MG63 (cell line): ENCODE measurements at places on chromosomes 7 and 10.

DNA sequence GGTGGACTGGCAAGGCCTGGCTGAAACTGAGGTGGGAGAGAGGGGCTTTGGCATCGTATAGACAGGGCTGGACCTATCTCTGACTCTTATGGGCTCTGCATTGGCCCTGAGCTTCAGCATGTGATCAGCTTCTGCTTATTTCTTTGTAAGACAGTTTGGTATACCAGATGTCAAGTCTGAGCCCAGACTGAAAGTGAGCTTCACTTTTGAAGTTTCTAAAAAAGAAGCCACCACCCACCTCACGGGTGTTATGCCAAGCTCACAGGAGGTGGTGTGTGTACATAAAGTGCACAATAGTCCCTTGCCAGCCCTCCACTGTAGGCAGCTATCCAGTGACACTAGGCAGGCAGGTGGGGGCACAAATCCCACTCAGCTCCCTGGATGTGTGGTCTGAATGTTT, 68.7 kb upstream of the SEPHS1 start:
- no peak for DNase-seq

DNA sequence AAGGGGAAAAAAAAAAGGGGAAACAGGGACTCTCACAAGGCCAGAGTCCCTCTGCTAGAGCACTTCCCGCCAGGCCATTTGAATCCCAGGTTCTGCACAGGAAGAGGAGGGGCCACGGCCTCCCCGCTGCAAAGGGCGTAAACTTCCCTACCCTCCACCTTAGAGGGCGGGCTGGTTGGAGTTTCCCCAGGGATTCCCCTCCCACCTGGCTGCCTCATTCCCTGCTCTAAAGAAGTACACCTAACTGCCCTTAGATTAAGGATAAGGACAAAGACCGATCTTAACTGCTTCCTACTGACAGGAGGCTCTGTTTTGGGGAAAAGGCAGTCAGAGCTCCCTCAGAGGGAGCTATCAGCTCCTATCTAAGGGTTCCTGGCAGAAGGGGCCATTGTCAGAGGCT, 102.0 kb upstream of the ARMC3 start:
- DNase-seq = no peak

- no peak for DNase-seq
These were observed 40.9 kb upstream of the MET start for GRCh38 chr7:116630932-116631671.

DNA sequence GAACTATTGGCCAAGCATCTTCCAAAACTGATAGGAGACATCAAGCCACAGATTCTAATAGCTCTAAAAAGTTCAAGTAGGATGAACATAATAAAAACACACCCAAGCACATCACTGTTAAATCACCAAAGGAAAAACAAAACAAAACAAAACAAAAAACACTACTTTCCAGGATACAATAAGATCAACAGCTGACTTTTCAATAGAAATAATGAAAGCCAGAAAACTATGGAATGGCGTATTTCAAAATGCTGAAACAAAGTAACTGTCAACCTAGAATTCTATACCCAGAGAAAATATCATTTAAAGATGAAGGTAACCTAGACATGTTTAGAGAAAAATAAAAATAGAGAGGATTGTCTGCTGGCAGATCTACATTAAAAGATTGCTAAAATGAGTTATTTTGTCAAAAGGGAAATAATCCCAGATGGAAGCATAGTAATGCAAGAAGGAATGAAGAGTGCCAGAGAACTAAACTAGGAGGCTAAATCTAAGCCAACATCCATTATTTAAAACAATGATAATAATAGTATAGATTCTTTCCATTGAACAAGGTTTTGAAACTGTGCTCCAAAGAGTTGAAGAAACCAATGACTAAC, 13.9 kb downstream of the TUBAL3 start:
- DNase-seq = no peak

- DNase-seq = peak; percentile 6
These were observed 44.1 kb upstream of the PARD3 start for GRCh38 chr10:34859170-34859569.

DNA sequence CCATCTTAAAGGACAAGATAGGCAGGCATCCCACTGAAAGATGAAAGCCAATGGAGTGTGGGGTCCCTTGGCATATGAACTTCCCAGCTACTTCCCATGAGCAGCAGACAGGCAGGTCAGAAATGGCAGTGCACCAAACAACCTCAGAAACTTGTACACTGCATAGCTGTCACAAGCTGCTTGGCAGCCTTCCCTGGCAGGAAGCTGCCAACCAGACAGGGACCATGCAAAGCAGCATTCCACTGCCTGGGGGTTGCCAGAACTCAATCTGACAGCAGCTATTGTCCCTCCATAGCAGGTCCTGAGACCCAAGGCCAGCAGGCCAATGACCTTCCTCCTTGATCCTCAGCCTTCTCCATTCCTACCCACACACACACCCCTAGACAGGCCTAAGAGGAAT, 139.5 kb downstream of the PLCE1 start:
- DNase-seq = peak; percentile 56

DNA sequence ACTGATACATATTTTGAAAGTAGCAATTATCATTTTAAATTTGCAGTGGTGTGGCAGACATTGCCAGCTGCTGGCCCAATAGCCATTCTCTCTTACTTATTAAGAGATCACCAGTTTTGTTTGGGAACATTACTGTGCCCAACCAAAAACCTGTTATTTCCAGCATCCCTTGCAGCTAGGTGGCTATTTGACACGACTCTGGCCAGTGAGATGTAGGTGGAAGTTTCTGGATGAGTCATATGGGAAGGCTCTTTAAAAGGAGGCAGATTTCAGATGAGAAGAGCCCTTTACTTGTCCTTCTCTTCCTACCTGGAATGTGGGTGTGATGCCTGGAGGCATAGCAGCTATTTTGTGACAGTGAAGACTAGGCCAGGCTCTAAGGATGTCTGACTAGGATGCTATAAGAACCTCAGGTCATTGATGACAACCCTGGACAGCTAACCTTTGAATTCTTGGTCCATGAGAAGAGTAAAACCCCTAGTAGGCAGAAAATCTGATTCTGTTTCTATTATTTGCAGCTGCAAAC, 77.9 kb downstream of the CARD11 start:
- DNase-seq = no peak

GRCh38 chr7:4631380-4632179, 50.5 kb upstream of the FOXK1 start:
- peak; percentile 86 for DNase-seq

DNA sequence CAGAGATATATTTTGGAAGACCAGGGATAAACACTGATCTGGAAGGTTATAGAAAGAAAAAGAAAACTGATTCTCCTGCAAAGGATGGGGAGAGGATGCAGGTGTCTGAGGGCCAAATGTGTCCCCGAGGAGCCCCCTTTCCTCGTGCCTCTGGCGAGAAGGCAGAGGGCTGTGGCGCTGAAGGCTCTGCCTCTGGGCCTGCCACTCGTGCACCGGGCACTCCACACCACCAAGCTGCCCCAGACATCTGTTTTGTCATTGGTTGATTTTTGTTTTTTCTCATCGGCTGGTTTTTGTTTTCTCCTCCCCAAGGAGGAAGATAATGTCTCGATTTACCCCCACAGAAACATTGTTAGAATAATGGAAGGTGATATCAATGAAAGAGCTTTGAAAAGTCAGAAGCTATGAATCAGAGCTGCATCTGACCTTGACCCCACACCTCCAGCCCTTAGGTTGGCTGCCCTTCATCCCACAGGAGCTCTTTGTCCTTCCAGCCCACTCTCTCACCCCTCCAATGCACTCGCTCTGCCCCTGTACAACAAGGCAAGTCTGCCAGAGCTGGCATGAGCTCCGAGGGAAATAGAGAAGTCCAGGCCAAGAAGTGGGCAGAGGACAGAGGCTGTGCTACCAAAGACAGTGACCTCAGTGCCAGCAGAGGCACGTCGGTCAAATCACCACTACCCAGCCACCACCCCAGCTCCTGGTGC, 124.8 kb downstream of the TCERG1L start:
- DNase-seq = no peak

DNA sequence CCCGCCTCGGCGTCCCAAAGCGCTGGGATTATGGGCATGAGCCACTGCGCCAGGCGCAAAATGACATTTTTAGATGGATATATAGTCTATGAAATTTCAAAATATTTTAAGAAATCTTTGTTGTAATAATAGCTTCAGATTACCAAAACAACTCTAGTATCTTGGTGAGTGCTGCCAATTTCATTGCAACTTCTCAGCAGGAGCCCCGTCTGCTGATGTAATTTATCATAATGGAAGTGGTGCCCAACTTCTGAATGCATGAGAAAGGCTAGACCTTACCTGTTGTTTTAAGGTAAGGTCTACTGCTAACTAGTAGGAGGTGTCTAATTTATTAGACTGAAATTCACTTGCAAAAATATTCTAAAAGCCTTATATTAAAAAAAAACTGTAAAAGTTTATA, 20.0 kb downstream of the PDSS1 start:
- DNase-seq = no peak
